T-helper 2 cell (primary cell): ENCODE measurements at places on chromosomes 2 and 18.

DNA sequence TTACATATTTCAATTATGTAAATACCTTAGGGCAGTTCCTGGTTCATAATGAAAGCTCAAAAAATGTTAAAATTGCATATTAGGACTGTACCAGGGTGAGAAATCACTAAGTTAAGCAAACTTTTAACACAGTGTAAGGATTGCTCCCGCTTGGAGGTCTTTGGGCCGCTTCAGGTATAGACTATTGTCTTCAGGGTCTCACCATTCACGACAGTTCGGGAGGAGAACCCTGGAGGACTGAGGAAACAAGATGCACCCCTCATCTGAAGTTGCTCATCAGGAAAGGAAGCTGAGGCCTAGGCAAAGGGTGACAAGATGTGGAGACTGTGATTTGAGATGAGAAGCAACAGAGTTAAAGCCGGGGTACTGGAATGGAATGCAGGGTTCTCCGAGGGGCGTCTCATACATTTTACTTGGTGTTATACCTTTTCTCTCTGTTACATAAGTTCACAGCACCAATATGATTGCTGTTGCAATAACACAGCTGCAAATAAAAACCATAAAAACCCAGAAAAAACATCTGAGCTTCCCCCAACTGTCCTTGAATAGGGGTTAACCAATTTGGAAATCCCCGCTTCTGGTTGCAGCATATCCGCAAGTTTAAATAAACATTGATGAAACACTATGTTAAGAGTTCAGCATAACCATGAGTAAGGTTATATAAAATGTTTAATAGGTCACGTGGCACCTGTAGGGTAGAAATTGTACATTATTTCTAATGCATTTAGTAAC lies 40.1 kb downstream of the FBXO48 start:
- no peak for DNase-seq

GRCh38 chr2:19474128-19474527 lies 115.7 kb upstream of the OSR1 start:
- DNase-seq = no peak

- no peak for DNase-seq
These were observed 373.4 kb downstream of the METTL4 start for GRCh38 chr18:2197946-2198345.

DNA sequence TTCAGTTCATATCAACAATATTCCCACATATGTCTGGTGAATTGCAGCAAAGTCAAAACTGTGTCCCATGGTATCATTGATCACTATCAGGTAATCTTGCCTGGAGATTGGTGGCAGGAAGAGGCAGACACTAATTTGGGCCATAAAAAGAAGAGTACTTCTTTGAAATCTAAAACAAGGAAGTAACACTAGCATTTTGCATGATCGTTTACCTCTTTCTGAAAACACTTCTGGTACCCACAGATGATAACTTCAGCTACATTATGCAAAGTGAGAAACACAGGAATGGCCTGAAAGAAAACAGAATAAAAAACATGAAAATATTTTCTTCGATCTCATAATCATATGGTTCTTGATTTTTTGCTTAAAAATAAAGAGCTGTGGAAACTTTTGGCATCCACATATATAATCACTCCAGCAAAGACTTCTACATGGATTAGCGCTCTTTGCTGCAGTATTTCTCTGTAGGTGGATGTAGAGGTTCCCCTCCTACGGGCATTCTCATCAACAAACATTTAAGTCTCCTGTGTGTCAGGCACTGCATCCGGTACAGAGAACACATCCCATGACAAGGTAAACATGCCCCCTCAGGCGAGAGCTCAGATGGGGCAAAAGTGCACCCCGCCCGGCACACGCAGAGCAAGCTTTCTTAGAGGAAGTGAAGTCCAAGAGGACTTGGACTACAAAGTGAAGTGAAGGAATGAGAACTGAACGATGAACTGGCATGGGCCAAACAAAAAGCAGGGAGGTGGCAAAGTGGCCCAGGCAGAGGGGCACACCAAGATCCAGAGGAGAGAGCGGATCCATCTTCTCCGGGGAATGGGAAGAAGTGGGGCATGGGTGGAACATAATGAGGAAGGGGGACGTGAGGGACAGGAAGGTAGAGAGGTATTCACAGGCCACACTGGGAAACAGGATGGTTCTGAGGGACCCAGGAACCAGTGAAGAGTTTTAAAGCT lies 68.0 kb upstream of the RIOK3 start:
- DNase-seq = no peak

- DNase-seq = no peak
These were observed 140.4 kb upstream of the VRK2 start for GRCh38 chr2:57906152-57906732.

GRCh38 chr2:241966647-241967466 lies 97.3 kb downstream of the RTP5 start:
- no peak for DNase-seq

- DNase-seq = no peak
These were observed 12.9 kb downstream of the TGOLN2 start for GRCh38 chr2:85314884-85315242.

DNA sequence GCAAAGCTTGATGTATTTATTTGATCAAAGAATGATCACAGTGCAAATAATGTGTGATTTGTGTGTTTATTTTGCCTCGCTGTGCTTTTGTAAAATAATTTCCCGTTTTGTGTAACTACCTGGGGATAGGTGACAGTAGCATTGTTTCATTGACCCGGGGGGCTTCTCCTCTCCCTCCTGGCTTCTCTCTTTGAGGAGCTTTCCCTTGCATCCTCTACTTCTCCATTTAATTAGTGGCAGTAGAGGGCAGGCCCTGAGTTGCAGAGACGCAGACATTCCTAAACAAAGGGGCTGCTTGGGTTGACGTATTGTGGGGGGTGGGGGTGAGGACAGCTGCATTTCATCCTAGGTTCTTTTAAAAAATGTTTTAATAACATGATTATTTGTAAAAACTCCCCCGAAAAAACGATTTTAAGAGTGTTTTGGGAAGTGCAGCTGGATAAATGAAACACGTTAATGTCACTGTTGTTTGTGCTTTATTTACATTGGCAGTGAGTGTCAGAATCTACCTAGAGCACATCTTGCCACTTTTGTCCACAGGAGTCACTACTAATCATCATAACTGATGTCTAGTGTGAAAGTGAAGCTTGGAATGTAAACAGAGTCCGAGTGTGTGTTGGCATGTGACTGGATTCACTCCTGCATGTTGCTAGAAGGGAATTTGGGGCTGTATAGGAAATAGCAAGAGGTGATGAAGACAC lies 2.2 kb downstream of the NEDD4L start:
- DNase-seq = no peak

- DNase-seq = no peak
These were observed 50.0 kb downstream of the HDLBP start for GRCh38 chr2:241265506-241265905.

DNA sequence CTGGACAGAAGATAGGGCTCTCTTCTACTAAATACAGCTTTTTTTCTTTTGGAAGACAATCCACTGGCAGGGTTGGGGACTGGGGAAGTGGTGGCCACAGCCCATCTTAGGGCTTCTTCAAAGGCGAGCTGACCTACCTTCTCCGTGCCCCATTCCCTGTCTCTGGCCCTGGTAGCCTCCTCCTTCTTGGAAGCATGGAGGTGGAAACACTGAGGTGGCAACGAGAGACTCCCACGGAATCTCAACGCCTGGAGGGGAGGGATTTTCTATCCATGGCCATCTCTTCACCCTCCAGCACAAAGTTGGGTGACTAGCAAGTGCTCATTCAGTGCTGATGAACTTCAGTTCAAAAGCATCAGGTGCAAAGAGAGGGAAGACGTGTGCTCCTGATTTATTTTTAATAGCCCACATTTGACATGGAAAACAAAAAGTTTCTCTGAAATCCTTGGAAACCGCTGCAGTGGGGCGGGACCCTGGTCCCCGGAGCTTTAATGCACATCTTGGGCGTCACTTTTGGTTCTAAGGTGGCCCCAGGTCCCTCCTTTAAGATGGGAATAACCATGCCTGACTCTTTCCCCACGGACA lies 633 bp upstream of the ARMC9 start:
- DNase-seq = no peak

DNA sequence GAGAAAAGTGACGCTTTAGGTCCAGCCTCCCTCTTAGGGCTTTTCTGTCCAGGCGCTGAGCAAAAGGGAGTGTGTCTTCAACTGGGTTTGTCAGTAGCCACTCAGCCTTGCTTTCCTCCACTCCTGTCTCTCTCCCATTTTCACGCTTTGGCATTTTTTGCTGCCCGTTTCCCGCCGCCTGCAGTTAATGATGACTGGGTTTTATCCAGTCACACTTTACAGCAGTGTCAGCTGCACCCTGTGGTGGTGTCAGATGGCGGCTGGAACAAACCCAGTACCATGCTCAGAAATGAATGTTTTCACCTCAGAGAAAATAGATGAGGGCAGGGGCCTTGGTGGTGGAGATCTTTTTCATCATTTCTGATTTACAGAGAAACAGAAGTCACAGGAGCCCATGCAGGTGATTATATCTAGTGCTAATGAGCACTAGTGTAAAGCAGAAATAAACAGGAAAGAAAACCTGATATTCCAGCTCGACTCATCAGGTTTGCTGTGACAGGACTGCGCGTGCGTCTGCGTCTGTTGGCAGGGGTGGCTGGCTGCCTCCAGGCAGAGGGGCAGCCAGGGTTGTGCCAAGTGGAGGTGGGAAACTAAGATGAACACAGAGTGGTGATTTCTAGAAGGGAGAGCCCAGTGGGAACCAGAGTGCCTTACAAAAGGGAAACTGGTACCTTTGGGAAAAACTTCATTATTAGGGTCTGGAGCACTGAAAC lies 139.9 kb downstream of the TANC1 start:
- DNase-seq = no peak

DNA sequence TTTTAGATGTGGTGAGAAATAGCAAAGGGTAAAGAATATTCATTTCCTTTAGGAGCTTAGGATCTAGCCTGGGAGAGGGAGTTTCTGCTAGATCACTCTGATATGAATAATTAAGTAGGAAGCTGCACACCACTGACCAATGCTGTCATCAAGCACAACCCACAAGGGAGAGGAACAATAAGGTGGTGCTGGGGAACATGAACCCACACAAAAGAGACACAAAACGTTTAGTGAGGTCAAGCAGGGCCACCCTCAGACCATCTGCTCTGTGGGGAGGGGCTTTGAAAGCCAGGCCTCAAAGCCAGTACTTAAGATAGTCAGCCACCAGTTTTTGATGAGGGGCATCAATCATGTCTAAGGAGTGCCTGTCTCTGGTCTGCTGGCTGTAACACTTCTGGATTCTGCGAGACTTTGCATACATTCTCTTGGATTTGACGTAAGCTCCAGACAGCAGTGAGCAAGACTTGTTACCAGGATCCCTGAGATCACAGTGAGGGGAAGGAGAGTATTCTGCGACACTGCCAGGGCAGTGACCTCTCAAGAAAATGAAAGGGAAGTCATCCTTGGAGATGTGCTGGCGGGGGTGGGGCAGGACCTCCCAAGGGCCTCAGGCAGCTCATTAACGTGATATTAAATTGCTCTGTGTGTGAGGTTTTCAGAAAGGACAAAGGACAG lies 127.0 kb downstream of the CCBE1 start:
- no peak for DNase-seq

GRCh38 chr2:179974761-179975160 lies 32.3 kb downstream of the CWC22 start:
- no peak for DNase-seq

GRCh38 chr2:237322564-237322963 lies 91.4 kb downstream of the COL6A3 start:
- no peak for DNase-seq
